ENCODE measurements at places on chromosomes 1 and 21.

GRCh38 chr21:19781881-19782652 lies 1216.1 kb upstream of the NCAM2 start:
- DNase-seq = no peak

DNA sequence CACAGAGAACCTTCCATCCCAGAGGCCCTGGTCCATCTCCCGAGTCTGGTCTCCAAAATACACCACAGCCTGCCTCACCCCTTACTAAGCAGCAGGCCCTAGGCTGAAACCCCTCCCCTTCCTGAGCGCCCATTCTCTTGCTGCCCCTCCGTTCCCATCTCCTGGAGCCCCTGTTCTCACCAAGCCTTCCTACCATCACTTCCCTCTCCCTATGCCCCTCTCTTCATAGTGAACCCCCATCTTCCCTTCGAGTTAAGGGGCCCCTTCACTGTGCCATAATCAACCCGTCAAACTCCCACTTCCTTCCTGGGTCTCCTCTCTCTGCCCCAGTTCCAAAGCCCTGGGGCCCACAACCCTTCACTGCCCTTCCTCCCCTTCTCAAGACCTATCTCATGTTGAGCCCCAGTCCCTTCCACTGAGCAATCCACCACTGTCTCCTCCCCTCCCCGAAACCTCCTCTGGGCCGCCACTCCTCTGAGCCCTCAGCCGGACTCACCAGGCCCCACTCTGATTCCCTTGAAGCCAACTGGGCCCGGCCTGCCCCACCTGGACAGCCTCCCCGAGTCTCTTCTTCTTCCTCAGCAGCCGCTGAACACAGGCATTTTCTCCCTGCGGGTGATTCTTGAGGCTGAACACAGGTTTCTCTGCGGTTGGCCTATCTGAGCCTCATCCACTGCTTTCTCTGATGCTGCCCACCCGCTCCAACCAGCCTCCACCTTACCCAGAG lies 42.2 kb upstream of the WASF2 start:
- no peak for DNase-seq

- DNase-seq = no peak
Measured at GRCh38 chr1:23563755-23564374, 4.6 kb upstream of the ID3 start.

DNA sequence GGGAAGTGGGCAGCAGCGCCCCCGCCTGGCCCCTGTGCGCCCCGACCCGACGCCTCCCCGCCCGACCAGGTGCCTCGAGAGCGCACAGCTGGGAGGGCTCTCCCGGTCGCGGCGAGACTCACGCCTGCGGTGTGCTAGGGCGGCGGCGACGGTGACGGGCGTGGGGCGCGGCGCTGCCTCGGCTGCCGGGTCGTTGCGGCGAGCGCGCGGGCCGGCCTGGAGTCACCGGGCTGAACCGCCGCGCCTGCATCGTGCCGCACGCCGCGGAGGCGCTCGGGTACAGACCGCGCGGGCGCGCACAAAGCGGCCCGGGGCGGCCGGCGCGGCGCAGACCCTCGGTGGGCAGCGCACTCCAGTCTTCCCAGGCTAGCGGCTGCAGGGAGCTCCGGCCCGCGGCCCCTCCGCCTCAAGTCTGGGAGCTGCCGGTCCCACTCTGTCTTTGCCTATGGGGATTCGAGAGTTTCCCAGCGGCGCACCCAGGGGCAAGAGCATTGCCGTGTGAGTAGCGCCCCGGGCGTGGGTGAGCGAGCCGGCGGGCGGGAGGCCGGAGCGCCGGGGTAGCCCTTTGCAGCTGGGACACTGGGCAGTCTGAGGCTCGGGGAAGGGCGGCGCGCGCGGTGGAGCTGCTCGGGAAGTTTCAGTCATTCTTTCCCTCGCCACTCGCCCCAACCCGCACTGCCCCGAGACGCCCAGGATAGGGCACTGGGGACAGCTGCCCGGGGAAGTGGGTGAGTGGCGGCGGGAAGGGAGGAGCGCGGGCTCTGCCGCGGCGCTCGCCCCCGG lies at the start of gene SLC35F3:
TSS of gene SLC35F3 (plus strand) at position 44 of the 783 bp plus-strand sequence.
- DNase-seq = no peak

GRCh38 chr1:58577654-58578030 lies 590 bp upstream of the TACSTD2 start:
- no peak for DNase-seq

DNA sequence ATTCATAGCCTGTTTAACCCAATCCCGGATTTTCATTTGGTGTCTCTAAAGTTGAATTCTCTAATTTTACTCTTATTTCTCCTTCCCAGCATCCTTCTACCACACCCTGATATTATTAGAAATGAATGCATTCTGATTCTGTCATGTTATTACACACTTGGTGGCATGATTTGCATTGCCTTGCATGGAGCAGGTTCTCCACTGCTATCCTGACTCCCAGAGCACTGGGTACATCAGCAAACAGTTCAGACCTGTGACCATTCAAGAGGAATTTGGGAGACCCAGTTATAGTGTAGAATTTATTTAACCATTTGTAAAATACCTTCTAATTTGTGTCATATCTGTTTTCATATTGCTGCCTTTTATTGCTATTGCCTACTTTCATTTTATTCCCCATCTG lies 2.6 kb downstream of the LRRC8B start:
- no peak for DNase-seq

GRCh38 chr1:19387045-19387467 lies 74.9 kb downstream of the SLC66A1 start:
- DNase-seq = no peak

DNA sequence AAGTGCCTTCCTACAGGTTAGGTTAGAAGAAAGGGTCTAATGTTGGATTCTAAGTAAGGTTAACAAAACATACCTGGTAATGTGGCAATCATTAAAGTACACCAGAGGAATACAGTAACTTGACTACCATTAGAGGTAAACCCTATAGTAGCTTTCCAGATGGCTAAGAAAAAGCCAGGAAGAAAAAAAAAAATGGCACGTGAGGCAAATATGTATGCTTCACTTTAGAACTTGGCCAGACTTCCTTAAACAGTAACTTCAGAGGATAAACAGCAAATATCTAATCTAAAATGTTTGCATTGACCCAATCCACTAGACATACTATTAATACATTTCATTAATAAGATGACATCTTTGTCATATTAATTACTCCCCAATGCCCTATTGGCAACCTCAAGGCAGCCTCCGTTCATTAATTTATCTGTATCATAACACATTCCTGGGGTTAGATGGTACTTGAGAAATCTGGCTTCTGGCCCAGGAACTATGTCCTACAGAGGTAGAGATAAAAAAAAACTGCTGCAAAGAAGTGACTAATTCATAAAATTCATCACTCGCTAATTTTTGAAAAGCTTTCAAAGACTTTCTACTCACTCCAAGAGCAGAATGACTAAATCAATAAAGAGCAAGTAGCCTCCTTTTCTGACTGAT lies 5.8 kb downstream of the DCAF8 start:
- no peak for DNase-seq

DNA sequence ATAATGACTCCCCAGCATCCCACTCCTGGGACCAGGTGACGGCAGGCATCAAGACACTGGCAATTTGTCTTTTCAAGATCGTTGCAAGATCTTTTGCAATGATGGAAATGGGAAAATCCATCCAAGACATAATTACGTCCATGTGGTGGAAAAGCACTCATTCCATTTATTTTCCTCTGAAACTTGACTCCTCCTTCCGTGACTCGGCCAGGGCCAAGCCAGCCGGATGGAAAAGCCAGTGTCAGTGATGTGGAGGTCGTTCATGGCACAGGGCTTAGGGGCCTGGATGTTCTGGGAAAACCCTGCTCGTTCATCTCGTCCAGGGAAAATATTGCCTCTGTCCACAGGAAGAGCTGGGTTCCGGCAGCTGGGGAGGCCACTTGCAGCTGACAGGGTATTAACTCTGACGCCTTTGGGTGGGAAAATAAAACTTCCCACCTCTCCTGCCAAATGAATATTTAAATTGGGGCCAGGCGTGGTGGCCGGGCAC lies 46.2 kb downstream of the C1orf198 start:
- no peak for DNase-seq

- DNase-seq = no peak
Measured at GRCh38 chr1:214979191-214979590, 103.3 kb upstream of the KCNK2 start.

GRCh38 chr1:215835951-215836350 lies 268.8 kb downstream of the KCTD3 start:
- no peak for DNase-seq

- DNase-seq = no peak
Measured at GRCh38 chr21:45085700-45086099, 11.3 kb downstream of the ADARB1 start.

GRCh38 chr1:109181085-109181806 lies 32.5 kb upstream of the SARS1 start:
- DNase-seq = no peak

DNA sequence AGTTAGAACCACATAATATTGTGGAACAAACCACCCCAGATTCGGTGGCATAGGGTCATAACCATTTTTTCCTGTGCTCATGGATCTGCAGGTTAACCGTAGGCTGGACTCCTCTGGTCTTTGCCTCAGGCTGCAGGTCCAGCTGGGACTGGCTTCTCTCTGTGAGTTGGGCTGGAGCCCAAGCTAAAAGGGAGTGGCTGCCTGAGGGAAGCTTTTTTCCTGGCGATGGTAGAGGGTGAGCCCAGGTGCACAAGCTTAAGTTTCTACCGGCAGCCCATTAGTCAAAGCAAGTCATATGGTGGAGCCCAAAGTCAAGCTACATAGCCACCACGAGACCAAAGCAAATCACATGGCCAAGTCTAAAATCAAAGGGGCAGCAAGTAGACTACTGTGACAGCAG lies 13.8 kb downstream of the EPHX4 start:
- DNase-seq = no peak

DNA sequence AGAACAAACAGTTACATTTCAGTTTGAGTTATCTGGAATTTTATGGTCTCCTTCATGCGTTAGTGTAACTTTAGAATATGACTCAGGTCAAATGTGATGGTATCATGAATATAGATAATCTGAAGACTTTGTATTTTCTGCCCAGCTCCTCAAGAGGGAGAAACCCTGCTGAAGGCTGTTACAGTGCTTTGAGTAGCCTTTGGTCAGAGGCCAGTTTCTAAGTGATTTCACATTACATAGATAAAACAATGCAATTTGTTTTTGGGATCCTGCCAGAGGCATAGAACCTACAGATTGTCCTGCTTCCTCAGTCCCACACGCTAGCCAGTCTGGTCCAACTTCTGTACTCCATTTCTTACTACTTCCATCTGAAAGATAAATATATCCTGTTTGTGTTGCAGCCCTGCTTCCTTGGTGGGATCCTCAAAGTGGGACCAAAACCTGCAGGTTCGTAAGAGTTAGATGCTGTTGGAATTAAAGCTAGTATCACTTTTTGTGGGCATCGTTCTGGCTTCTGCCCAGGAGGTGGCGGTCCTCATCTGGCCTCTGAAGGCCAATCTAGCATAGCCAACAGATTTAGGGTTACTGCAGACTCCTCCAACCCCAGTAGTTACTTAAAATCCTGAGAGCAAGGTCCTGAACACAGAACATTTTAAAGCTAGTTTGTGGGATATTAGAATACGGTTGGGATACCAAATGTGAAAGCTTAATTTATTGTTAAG lies 645.8 kb upstream of the USP24 start:
- no peak for DNase-seq

DNA sequence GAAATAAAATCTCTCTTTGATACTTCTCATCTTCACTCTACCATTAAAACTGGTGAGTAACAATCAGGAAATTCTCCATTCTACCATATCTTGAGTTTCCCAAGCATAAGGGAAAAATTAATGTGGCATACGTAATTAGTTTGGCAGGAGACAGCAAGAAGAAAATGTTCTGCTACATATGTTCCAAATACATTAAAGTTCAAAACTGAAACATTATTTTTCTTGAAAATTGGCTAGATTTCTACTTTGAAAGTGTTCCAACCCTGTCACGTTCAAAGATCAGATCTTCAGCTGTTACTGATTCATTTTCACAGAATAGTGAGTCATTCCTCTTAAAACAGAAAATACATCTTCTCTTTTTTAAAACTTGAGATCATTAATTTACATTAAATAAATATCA lies 48.5 kb downstream of the PIGK start:
- DNase-seq = no peak

- DNase-seq = no peak
Measured at GRCh38 chr1:25103164-25103795, 129.0 kb downstream of the SYF2 start.
